ENCODE measurements at places on chromosomes 1 and 21. TPM values are rescaled to one million over a fixed set of nuclear protein-coding genes. Genes with fewer than 3 reads are reported as not detected.

DNA sequence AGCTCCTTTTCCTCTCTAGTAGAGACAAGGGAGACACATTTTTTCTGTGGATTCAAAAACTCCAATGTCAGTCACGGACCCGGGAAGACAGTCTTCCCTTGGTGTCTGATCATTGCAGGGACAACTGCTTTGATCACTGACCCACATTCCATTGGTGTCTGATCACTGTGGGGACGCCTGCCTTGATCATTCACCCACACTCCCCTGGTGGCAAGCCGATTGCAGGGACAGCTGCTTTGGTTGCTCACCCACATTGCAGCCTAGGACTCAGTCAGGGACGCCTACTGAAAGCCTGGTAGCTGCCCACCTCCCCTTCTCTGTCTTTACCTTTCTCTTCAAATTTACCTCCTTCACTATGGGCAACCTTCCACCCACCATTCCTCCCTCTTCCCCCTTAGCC, 206.6 kb upstream of the DUSP10 start:
- DNase-seq, result no peak

S100A2 gene
- 0.68 TPM for total RNA-seq

MAP1LC3C gene
- 4.2 TPM for total RNA-seq

- no peak for DNase-seq
These were observed 11.3 kb downstream of the NIPAL3 start for GRCh38 chr1:24426744-24427544.

RBP7 gene
- 10.0 TPM for total RNA-seq

GRCh38 chr1:204154568-204155255, 2.9 kb upstream of the ETNK2 start:
- no peak for DNase-seq

GRCh38 chr1:182629499-182630096, 25.4 kb upstream of the RGS16 start:
- no peak for DNase-seq

DNA sequence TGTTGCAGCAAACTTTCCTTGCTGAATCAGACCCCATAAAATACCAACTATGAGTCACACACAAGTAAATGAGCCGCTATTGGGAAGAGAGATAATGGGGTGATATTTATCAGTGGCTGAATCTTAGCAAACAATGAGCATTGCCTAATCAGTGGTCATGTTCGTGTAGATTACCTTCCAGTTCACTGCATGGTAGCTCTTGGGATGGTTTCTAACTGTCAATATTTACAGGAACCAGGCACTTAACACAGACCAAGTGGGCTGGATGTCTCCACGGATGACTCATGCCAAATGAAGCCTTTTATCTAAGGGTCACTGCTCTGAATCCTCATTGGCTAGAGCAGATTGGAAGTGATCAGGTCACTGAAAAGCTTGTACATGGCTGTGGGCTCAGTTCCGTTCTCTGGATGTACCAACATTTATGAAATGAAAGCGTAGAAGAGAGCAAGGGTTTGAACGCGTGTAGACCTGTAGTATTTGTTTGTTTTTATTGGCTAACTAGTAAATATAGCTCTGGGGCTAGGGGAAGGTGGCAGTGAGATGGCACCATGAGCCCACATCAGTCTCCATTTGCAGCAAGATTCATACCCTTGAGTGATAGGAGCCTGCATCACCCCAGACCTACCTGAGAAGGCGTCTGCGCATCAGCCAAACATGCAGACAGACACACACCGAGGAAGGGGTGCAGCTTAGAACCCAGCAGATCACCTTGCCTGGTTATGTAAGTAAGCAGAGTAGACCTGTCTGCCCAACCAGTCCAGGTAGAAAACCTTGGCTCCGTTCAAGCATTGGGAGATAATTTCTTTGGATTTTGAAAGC, 153.3 kb downstream of the TOMM20 start:
- peak; percentile 40 for DNase-seq

DNA sequence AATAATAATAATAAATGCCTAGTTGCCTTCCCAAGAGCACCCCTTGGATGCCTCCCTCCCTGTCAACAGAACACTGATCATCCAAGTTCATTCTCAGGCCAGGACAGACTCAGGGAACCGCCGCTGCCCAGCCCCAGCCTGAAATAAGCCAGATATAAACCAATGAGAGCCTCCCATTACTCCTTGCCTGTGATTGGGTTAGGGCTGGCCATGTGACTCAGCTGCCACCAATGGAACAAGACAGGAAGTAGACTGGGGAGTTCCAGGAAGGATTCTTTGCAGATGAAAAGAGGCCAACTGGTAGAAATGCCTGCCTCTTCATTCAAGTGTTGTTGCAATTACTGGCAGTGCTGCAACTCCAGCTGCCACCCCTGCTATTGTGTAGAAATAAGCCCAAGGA, 146.4 kb upstream of the TIAM1 start:
- DNase-seq, result no peak

- peak; percentile 39 for DNase-seq
These were observed 1.8 kb downstream of the KRTAP10-1 start for GRCh38 chr21:44537930-44538911.

- peak; percentile 92 for DNase-seq
These were observed at the start of gene RAB4A for GRCh38 chr1:229270547-229271447. RAB4A (plus strand) TSS chr1:229271111; CDS start chr1:229271340, 229 bp downstream.

DNA sequence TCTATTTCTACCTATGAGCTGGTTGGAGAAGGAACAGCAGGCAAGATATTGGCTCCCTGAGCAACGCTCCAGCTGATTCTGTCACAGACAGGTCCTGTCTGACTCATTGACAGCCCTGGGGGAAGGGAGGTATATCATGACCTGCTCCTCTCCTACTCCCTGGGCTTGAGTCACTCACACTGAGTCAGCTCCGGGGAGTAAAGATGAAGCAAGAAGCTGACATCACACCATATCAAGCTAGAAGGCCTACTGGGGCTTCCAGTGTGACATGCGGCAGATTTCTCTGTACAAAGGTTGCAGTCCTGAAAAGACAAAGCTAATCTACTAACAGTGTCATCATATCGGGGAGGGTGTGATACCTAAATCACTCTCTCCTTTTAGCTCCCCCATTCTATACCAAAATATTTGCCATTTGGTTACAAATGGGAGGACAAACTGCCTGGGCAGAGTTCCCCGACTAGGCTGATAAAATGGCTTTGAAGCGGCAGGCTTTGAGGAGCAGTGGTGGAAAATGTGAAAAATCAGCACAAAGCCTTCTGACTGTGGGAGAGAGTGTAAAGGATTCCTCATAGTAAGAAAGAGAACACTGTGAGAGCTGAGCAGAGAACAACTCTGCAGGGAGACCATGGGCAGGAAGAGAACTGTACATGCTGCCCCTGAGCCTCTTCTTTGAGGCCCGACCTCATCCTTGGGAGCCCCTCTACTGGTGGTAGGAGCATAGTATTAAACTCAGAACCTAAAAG, 15.5 kb downstream of the PI4KB start:
- DNase-seq, result peak; percentile 94

PCSK9 gene
- not detected for total RNA-seq

TEX50 gene
- not detected for total RNA-seq

- DNase-seq, result no peak
These were observed 24.4 kb upstream of the HUNK start for GRCh38 chr21:31848326-31848985.

GRCh38 chr1:68046423-68046822, 4.0 kb downstream of the DIRAS3 start:
- no peak for DNase-seq

- no peak for DNase-seq
These were observed 20.5 kb upstream of the TRABD2B start for GRCh38 chr1:48017716-48018115.

ALG14 gene
- 0.55 TPM for total RNA-seq

DNA sequence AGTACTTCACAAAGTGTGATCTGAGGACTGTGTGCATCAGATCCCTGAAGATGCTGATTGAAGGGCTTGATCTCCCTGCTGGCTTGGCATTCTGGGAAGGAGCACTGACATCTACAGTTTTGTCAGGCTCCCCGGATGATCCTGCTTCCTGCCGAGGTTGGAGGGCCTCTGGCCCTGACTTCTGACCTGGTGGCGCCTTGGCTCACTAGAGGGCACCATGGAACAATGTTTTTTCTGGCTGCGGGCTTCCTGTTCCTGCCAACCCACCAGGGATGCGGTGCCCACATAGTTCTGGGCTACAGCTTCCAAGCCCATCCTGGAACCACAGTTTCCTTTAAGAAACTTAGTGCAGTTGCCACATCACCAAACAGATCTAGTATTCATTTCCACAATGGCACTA, 38.8 kb upstream of the RASAL2 start:
- no peak for DNase-seq

- DNase-seq, result no peak
These were observed 71.9 kb upstream of the EFHD2 start for GRCh38 chr1:15337656-15338402.

IPO13 gene
- total RNA-seq, result 27.1 TPM

SPATA6 gene
- 31.4 TPM for total RNA-seq

- DNase-seq, result no peak
These were observed 2.7 kb downstream of the PYGO2 start for GRCh38 chr1:154958681-154959425.

GRCh38 chr1:19208710-19209438, 1.2 kb downstream of the UBR4 start:
- no peak for DNase-seq

ARHGEF19 gene
- total RNA-seq, result 2.5 TPM

TTLL7 gene
- 16.8 TPM for total RNA-seq

GRCh38 chr1:210655511-210655910, 326.8 kb downstream of the HHAT start:
- DNase-seq, result no peak

DNA sequence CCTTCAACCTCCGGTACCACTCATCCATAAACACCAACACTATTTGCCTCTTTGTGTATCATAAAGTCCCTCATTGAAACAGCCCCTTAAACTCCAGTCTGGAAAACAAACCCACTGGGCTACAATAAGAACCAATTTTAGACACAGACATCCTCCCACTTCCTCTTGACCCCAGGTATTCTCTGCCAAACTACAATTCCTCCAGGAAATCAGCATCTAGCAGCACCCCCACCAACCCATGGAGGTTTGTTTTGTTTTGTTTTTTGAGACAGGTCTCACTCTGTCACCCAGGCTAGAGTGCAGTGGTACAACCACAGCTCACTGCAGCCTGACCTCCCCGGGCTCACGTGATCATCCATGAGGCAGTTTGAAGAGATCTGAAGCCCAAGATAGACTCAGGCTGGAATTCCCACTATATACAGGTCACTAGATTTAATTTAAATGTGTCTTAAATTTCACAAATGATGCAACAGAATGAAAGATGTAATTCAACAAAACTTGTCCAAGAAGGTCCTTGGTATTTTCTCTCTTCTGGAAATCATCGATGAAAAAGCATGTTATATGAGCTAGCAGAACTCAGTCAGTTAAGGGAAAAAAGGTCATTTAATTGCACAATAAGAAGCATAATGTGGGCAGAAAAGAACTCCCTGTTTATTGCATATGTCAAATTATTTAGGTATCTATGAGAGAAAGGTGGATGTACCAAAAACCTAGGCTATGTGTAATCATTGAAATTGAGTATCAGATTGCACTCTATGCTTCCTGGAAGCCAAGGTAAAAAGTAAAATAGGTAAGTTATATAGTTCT, 30.3 kb downstream of the TCP10L start:
- DNase-seq, result no peak

GRCh38 chr21:43923391-43923790, 58.4 kb downstream of the AGPAT3 start:
- peak; percentile 67 for DNase-seq

DNA sequence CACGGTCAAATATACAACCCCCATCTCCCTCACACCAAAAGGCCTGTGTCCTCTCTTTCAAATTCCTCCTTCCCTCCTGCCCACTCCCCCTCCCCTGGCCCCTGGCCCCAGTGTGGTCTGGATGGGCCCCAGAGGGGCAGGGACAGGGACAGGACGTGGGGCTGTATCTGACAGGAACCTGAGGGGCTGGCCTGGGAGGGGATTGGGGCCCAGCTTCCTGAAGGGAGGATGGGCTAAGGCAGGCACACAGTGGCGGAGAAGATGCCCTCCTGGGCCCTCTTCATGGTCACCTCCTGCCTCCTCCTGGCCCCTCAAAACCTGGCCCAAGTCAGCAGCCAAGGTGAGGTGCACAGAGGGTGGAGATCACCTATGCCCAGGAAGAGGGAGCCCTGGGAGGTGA, at the start of gene MPL:
TSS of gene MPL (plus strand) at position 231 of the 400 bp plus-strand sequence. CDS start at position 262, 31 bp downstream.
- DNase-seq, result peak; percentile 48

DNA sequence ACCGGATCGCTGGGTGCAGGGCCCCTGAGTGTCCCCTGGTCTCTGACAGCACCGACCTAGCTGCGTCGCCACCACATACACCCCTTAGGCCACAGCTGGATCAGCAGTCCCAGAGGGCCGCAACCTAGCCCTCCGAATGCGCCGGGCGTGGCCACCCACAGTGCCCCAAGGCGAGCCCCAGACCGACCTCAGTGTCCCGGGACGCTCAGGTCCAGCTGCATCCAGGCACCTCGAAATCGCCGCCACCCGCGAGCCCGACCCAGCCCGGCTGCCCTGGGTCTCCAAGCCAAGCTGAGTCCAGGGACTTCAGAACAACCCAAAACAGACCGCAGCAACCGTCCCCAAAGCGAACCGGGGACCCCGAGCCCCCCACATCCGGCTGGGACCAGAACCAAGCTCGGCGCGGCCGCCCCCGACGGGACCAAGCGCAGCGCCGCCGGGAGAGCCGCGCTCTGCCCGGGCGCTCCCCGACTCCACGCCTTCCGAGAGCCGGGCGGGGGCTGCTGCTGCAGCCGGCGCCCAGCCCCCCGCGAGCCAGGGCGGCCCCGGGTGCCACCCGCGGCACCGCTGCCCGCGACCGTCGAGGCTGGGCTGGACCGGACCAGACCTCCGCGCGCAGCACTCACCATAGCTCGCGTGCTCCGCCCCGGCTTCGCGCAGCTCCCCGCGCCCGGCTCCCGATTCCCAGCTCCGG, 54.6 kb upstream of the ECE1 start:
- peak; percentile 78 for DNase-seq

DNA sequence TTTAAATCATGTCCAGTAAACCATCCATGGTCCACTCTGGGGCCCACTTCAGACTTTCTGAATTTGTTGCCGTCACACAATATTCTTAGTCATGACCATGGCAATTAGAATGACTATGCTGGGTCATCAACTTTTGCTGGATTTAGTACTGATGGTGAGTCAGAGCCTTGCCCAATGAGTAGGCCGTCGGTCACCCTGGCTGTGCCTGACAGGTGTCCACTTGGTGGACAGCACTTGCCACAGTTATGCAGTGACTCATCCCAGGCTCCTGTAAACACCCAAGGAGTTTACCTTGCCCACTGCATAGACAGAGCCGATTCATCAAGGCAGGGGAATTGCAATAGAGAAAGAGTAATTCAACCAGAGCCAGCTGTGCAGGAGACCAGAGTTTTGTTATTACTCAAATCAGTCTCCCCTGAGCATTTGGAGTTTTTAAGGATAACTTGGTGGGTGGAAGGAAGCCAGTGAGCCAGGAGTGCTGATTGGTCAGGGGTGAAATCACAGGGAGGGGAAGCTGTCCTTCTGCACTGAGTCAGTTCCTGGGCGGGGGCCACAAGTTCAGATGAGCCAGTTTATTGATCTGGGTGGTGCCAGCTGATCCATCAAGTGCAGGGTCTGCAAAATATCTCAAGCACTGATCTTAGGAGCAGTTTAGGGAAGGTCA, 333.8 kb downstream of the PTPRU start:
- DNase-seq, result no peak

GRCh38 chr1:204574865-204575163, 58.6 kb downstream of the MDM4 start:
- peak; percentile 82 for DNase-seq

- peak; percentile 96 for DNase-seq
These were observed at the start of gene RABGAP1L for GRCh38 chr1:174159252-174160108. RABGAP1L (plus strand) TSS chr1:174159520.

OR10J1 gene
- not detected for total RNA-seq

FALEC gene
- total RNA-seq, result not detected

NRIP1 gene
- total RNA-seq, result 28.2 TPM

All from sigmoid colon (tissue), 7 donors.